Muscle of leg (tissue), 16 donors: ENCODE measurements at places on chromosomes 13 and 19. TPM values are rescaled to one million over a fixed set of nuclear protein-coding genes. Genes with fewer than 3 reads are reported as not detected.

Gene COL4A2
- 549 TPM for polyA plus RNA-seq

Gene NOVA2
- polyA plus RNA-seq = 2.6 TPM

Gene ANO8
- 7.4 TPM for polyA plus RNA-seq

Gene WDR88
- polyA plus RNA-seq = 0.44 TPM

Gene IFNL1
- not detected for polyA plus RNA-seq
